ENCODE measurements at places on chromosomes 3 and 15. TPM values are rescaled to one million over a fixed set of nuclear protein-coding genes. Genes with fewer than 3 reads are reported as not detected.

- DNase-seq, result no peak
Measured at GRCh38 chr15:85766001-85766831, 28.5 kb downstream of the KLHL25 start.

GRCh38 chr3:127568586-127568985 is 21.9 kb downstream of the TPRA1 start:
- no peak for DNase-seq

Gene HHATL
- 1.3 TPM for polyA plus RNA-seq

DNA sequence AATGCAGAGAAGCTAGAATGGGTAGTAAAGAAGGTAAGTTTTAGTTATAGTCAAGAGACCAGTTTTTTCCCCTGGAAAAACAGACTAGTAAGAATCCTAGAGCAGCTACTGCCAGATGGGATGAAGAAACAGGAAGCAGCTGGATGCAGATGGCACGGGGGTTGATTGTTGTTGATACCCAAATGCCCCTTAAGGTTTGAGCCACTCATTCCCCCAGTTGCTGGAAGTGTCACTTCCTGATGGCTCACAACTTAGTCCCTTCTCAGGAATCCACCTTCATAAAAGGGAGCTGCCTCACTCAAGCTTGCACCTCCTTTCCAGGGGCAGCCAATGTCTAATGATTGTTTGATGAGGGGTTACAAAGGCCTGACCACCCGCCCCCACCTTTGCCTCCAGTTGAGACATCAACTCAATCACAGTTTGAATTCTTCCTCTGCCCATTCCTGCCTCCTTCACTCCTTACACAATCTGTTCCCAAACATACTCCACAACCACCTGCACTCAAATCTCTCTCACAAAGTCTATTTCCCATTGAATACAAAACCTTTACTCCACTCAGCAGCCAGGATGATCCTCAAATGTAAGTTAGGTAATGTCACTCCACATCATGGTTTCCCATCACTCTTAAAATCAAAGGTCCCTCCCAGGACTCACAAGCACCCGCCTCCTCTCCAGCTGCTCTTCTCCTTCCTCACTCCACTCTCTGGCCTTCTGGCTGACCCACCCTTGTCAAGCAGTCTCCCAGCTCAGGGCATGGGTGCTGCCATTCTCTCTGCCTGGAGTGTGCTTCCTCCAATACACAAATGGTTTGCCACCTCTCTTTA is 450.1 kb upstream of the THBS1 start:
- DNase-seq, result no peak

- no peak for DNase-seq
Measured at GRCh38 chr3:9019259-9019961, 56.1 kb upstream of the RAD18 start.

DNA sequence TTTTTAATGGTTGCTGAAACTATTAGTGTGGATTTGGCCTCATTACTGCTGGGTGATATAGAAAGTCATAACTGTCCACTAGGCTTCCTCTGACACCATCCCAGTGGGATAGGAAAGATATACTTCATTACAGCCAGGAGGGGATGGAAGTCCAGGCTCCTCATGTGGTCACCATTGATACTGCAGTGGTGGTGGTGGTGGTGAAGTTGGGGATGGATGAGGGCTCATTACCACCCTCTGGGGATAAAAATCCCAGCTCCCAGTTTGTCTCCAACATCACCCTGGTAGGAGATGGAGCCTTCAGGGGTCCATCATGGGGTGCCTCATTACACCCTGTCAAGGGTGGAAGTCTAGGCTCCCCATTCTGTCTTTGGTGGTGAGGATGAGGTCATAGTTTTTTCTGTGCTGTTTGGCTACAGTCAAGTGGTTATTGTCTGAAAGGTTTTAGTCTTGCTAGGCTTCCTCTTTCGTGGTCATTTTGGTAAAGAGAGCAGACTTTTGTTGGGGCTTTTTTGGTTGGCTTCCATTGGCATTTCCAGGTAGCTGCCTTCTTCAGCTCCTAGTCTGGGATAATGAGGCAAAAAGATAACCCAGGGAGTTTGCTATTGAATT is 30.1 kb upstream of the FILIP1L start:
- no peak for DNase-seq

GRCh38 chr3:14884665-14885064 is 62.7 kb upstream of the NR2C2 start:
- DNase-seq, result no peak

All from renal pelvis (tissue), 12 donors.